ENCODE measurements at places on chromosomes 4 and X.

- no peak for DNase-seq
Measured at GRCh38 chrX:69031181-69031580, 134.1 kb downstream of the PJA1 start.

- DNase-seq: no peak
Measured at GRCh38 chr4:183469936-183470335, 25.5 kb downstream of the CDKN2AIP start.

DNA sequence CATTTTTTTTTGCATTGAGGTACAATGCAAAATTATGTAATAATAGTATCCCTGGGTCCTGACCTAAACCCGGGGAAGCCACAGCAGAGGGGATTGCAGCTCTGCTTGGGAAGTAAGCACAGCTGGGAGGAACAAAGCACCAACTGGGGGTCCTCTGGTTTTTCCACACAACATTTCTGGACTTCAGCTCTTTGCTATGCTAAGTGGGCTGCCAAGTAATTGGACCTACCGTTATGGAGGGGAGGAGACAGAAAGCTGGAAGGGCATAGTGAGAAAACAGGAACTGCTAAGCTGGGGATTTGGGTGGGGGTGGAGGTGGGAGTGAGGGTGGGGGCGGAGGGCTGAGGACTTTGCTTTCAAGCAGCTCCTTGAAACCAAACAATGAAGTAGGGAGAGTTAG, 183.3 kb downstream of the ZIC3 start:
- no peak for DNase-seq

DNA sequence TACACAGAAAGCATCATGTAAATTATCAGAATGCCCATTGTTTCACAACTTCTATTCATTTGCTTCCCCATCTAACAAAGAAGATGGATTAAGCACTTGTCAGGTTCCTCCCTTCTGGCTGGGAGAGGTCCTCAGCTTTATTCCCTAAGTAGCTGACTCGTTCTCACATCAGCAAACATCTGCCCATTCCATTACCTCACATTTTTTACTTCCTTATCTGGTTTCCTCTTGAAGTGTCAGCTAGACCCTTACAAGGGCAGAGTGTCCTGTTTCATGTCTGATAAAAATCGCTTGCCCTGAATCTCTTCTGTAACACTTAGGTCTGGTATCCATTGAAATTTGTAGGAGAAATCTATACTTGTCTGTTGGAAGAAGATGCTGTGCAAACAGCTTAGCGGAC, 34.7 kb downstream of the TMPRSS11A start:
- DNase-seq: no peak

DNA sequence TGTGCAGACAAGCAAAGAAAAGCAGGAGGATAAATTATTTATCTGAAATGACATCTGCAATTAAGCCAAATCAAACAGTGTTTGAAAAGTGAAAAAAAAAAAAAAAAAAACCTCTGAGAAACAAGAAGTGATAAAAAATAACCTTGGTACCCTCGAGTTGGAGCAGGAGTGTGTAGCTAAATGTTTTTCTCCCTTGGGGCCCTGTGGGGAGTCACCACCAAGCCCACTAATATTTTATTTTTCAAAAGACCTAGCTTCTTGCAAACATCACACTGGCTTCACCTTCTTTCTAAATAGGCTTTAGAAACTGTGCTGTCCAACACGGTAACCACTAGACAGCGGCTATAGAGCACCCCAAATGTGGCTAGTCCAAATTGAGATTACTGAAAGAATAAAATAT, 47.7 kb downstream of the SNX25 start:
- no peak for DNase-seq

- DNase-seq: no peak
Measured at GRCh38 chr4:77120886-77121508, 36.0 kb upstream of the CCNG2 start.

GRCh38 chrX:79330022-79330421, 37.1 kb downstream of the ITM2A start:
- DNase-seq: no peak

DNA sequence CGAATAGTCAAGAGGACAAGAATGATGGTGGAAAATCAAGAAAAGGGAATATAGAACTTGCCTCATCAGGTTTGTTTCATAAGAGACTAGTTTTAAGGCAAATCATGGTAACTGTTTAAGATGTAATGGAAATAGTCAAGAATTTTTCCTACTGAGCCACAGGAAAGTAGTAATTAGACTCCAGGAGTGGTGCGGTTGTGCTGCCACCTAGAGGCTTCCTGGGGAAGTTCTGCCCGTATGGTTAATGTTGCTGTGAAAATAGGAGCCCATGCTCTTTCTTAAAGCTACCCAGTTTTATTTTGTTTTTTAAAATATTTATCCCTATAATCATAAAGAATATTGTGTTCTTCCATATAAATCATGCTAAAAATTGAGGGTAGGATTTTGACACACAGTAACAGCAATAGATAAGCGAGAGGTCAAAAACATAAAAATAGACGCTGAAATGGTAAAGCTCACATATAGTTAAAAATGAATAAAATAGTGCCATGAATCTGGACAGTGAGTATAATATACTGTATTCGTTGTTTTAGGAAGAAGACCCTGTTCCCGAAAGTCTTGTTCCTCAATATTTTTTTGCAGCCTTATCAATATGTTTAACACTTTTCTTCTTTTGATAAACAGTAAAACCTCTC, 87.0 kb downstream of the PHOX2B start:
- peak; percentile 36 for DNase-seq

DNA sequence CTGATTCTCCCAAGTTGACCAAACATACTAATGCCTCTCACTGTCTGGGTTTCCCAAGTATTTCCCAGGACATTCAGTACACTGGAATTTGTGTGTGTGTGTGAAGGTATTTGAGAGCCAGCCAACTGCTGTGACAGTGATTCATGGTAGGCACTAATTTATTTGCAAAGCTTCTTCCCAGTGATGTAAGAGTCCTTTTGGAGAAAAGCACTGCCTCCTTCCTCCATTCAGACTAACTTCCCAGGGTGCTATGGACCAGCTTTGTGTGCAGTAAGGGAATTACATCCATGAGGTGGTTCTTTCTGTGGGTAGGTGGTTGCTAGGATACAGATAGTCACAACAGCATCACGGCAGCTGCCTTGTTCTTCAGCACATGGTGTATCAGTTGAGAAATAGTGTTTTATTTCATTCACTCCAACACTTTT, 8.7 kb downstream of the EGF start:
- DNase-seq: no peak

DNA sequence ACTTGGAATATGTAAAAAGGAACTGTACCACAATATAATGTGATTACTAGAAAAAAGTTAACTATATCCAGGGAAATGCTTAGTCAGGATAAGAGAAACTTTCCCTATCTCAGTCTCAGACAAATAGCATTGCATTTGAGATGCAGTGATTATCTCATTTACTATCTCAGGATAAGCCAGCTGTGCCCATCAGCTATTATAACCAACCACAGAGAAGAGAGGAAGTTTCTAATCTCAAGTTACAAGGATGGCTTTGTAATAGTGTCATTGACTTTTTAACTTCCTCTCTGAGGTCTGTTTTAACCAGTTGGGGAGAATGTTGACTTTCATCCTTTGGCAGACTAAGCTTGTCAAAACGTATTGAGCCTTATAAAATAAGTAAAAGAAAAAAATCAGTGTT, 56.5 kb downstream of the SNX25 start:
- no peak for DNase-seq

GRCh38 chr4:173505924-173506518, 24.0 kb downstream of the HAND2 start:
- DNase-seq: no peak

DNA sequence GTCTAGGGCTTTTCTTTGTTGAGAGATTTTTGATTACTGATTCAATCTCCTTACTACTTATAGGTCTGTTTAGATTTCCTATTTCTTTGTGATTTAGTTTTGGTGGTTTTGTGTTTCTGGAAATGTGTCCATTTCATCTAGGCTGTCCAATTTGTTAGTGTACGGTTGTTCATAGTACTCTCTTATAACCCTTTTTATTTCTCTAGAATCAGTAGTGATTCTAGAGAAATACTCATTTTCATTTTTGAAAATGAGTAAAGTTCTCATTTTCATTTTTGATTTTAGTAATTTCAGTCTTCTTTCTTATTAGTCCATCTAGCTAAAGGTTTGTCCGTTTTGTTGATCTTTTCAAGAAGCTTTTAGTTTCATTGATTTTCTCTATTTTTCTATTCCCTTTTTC, 7.5 kb downstream of the IL13RA1 start:
- DNase-seq: no peak

GRCh38 chrX:150874448-150874847, 24.0 kb downstream of the CD99L2 start:
- no peak for DNase-seq

GRCh38 chr4:73615613-73616012, 4.6 kb downstream of the RASSF6 start:
- DNase-seq: no peak

DNA sequence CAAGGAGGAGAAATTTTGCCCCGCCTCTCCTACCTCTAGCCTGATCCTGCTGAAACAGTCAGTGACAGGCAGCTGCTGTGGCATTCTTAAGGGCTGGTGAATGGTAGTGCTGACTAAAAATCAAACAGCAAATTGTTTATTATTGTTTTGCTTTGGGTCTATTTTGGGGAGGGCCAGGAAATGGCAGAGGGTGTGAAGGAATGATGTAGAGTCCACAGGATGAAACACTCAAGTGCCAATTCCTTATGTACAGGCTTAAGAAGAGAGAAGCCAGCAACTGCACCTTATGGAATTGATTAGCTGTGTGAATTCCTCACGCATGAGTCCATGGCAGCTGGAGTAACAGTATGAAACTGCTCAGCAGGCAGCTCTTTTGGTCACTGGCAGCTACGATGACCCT, 39.7 kb downstream of the VEGFC start:
- peak; percentile 81 for DNase-seq

- no peak for DNase-seq
Measured at GRCh38 chrX:45771560-45772340, 571.1 kb upstream of the DIPK2B start.

DNA sequence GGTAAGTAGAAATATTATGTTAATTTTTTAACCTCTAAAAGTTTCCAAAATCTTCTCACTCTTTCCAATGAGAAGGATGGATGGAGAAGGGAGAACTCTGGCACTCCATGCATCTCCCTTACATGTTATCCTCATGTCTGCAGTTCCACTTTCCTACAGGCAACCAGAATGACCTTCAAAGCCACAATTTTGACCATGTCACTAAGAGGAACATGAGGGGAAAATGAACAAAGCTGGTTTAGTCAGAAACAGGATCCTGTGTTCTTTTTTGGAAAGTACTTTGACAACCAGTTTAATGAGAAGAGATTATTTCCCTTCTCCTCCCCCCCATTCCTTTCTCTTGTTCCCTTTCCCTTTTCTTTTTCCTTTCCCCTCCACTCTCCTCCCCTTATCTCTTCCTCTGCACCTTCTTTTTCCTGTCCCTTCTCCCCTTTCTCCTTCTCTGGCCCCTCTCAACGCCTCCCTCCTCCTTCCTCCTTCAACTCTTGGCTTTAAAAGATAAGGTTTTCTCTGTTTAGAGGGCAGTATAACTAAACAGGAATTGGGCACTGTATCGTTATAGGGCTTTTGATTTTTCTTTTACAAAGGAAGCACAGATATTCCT, 42.5 kb downstream of the DTHD1 start:
- no peak for DNase-seq

DNA sequence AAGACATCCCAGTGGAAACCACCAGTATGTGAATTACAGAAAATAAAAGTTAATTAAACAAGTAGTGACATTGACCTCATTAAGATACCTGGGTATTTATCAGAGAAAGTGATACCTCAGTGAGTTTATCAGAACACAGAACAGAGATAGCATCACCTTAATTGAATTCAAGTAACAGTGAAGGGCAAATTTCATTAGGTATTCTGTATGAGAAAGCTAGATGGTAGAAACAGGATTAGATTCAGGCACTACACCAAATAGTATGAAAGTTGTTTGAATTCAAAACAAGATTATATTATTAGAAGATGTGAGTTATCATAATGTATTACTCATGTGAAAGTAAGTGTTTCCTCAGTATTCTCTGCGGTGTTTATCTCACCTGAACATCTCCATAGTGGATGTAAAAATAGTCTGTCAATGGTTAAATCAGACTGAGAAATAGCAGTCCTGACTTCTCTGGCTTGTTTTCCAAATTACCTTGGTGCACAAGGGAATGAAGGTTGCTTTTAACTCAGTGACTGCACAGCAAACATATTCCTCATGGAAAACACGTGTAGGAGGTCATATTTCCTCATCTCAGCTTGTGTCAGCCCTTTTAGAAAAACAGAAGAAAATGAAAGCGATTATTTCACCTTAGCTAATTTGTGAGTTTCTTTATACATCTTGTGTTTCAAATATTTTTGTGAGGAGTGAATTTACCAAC, 79.9 kb upstream of the PCDH18 start:
- DNase-seq: no peak

- DNase-seq: no peak
Measured at GRCh38 chr4:85929961-85930665, 429.7 kb downstream of the MAPK10 start.

DNA sequence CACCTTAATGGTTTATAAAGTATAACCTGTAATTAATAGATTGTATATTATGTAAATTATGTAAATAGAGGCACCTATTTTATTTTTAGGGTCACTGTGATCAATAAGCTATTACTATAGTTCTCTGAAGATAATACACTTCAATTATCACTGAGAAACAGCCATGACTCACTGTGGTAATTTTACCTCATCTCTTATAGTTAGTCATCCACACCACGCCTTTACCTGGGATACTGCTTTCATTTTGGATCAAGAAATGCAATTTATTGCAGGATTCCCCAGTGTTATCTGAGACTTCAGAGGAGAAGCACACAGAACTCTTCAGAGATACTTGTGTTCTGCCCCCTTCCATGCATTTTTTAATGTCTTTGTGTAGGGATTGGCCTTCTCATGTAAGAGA, 348.1 kb upstream of the ATOH1 start:
- DNase-seq: no peak

DNA sequence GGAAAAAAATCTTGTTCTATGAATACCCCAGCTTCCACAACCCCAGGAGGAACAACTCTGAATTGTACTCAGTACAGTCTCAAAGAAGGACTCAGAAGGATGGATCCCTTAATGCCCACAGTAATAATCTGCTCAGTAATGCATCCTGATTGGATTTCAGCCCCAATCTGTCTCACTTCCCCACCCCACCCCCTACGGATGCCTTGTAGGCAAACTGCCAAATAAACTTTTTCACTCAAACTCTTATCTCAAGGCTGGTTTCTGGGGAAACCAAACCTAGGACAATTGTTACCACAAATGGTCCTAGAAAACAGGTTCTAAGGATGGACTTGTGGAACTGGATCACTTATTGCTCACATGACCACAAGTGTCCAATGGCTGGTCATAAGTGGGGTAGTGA, 1021.8 kb upstream of the INTU start:
- no peak for DNase-seq

GRCh38 chr4:182776376-182777105, 140.6 kb downstream of the DCTD start:
- DNase-seq: no peak
